ENCODE measurements at places on chromosomes 12 and 14.

- no peak for DNase-seq
Measured at GRCh38 chr12:124109760-124110159, 136.7 kb downstream of the ZNF664 start.

DNA sequence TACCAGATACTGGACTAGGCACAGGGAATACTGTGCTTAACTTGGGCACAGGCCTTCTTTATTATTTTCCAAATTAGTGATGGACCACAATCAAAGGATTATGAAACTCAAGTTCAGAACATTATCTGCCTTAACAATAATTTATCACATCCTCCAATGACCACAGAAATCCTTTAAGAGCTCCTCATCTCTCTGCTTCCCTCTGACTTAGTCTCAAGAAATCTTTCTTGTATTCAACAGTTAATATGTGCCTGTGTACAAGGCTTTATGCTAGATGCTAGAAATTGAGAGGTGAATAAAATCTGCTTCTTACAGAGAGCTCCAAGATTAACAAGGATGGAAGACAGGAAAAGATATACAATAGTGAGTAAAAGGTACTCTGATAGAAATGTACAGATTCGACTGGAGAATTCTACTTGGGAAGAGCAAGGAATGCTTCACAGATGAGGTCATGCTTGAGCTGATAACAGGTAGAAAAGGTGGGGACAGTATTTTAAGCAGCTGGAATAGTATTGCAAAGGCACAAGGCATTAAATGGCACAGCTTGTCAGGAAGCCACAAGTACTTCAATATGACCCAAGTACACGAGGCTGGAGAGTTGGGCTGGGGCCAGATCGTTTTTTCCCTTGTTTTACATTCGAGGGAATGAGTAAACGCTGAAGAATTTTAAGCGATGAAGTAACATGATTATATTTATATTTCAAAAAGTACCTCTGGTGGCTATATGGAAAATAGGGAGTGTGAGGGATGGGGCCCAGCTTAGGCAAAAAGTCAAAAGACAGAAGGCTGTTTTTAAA is 55.1 kb upstream of the ARID2 start:
- DNase-seq, result no peak

DNA sequence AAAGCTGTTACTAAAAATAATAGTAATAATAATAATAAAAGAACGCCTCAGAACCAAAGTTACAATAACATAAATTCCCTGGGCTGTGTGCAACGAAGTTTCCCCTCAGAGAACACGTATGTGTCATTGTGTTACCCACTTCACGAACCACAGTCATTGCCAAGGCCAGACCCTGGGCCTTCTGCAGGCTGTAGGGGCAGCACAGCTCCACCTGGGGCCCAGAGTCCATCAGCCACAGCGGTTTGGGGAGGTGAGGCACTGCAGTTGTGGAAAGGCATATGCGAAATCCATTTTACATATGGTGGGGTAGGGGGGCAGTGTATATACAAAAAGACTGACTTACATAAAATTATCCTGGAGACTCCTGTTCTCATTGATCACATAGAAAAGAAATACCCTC is 56.1 kb downstream of the ESR2 start:
- no peak for DNase-seq

DNA sequence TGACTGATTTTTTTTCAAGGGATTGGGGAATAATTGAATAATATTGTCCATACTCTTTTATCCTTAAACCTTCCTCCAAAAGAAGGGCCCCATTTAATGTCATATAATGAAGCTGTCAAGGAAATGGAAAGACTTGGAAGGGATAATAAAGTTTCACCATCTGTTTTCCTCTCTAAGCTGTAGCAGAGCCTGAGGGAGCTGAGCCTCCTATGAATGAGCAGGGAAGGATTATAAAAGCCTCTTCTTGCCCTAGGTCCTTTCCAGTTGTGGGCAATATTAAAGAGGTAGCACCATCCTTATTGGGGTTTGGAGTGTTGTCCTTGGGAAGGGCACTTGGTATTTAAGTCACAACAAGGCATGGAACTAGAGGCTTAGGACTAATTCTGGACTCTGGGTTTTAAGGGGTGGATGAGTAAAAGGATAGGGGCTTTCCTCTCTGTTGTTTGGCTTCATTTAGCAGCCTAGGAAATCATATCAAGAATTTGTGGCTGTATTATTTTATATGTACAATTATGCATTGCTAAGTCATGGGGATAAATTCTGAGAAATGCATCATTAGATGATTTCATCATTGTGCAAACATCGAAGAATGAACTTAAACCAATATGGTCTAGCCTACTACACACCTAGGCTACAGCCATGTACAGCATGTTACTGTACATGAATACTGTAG is 408.5 kb upstream of the DCN start:
- no peak for DNase-seq

DNA sequence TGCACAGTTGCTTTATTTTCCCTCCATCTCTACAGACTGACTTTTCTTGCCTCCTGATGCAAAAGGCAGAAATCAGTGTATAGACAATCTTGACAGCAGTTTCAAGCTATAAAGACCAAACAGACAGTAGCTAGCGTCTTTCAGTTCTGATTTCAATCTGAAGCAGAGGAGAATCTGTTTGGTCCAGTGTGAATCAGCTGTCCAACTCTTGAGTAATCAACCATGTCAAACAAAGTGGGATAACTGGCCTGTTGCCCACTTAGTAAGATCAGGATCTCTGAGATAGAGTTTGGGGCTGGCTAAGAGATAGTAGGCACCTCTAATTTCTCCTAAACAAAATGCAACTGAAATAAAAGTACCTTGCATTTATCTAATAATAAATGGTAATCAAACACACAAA is 797.4 kb upstream of the FBXO33 start:
- no peak for DNase-seq

Data from nucleus accumbens (tissue), 56 donors.